ENCODE measurements at places on chromosomes 5 and 9. TPM values are rescaled to one million over a fixed set of nuclear protein-coding genes. Genes with fewer than 3 reads are reported as not detected.

Gene FAM169A
- 3.1 TPM for total RNA-seq

Gene DMRT3
- total RNA-seq, result not detected

Gene LMX1B
- total RNA-seq, result 0.67 TPM

Gene SV2C
- total RNA-seq, result 0.02 TPM

Gene CMYA5
- total RNA-seq, result 0.53 TPM

Data from A549 treated with ZK216348 at 1 μM for 4 hours (cell line).